ENCODE measurements at places on chromosomes 1 and 21.

- DNase-seq, result no peak
These were observed 96.0 kb downstream of the ATG4C start for GRCh38 chr1:62879962-62880361.

DNA sequence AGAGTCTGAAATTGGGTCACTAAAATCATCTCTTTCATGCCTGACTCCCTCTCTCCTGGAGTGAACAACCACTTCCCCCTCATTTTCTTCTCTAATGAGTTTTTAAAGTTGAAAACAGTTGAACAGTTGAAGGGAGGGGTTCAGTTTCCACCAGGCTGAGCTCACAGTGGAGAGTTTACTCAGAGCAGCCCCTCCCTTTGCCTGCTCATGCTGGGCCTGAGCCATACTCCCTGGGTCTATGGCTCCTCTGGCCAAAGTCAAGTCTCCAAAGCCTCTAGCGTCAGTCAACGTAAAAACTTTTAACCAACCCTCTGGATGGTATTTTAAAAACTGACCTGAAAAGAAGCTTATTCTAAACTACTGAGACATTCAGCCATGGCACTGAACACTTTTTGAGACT is 100.8 kb upstream of the RNPC3 start:
- DNase-seq, result no peak

- no peak for DNase-seq
These were observed 41.7 kb downstream of the CASZ1 start for GRCh38 chr1:10754568-10755329.

- no peak for DNase-seq
These were observed 218.0 kb upstream of the GALNT2 start for GRCh38 chr1:229848752-229849677.

- DNase-seq, result no peak
These were observed 15.9 kb downstream of the VPS26C start for GRCh38 chr21:37251294-37251634.

DNA sequence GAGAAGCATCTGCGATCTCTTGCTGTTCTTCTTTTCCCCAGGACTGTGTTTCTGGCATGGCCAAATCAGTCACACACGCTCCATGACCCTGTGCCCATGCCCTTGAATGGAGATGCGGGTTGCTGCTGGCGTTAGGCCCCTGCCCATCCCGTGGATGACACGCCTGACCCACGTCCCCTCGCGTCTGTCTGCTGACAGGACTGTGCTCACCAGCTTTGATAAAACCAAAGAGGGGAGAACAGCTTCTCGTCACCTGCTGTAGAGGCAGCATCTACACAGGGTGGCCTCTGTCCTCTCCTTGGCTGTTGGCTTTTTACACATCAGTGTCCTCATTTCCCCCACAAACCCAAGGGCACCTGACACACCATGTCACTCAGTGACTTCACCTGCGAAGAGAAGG is 6.9 kb downstream of the MT1HL1 start:
- DNase-seq, result no peak

GRCh38 chr1:182939413-182939812 is 13.6 kb downstream of the SHCBP1L start:
- no peak for DNase-seq
